ENCODE measurements at places on chromosomes 11 and 22. TPM values are rescaled to one million over a fixed set of nuclear protein-coding genes. Genes with fewer than 3 reads are reported as not detected.

DNA sequence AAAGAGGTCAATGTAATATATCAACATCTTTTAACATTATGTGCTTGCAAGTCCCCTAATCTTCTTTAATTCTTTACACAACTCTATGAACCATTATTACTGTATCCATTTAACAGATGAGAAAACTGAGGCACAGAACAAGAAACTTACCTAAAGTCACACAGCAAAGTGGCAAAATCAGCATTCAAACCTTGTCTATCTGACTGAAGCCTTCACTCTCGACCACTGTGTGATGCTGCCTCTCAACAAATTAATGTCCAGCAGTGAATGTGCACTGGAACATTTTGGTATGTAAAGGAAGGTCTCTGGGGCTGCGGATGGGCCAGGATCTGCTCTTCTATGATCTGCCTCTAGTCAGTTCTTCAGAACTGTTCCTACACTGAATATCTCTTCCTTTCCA lies 42.1 kb downstream of the PRCP start:
- DNase-seq: no peak

The P2RY6 gene
- not detected for total RNA-seq

DNA sequence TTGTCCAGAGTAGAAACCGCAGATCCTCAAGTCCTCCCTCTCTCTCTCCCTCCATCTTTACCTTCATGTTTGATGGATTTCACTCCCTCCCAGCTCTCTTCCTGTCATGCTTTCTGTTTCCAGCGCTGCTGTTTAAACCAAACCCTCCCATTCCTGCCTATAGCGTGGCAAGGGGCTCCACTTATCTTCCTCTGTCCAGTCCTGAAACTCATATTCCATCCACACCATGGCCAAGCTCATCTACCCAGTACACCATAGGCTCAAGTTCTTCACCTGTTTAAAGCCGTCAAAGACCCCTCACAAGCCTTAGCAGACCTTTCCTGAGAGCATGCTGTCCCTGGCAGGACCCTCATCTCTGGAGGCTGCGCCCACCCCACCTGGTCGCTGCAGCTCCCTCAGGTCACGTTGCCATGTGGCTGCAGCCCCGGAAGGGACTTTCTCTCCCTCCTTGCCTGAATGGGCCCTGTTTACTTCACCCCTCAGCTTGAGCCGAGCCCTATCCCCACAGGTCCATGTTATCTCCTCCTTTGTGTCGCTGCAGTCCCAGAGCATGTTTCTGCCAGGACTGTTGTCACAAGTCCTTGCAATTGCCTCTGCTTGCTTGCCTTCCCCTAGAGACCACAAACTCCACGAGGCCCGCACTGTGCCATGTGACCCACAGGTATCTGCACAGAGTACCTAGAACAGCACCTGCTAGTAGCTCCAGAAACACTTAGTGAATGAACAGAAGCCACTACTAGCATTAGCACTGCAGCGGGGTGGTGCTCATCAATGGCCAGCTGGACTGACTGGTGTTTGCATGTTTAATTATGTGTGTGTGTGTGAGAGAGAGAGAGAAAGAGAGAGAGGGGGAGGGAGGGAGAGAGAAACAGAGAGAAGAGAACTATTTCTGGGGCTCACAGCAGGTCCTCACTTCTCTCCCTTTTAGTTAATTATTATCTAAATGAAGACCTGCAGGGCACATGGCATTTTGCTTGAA lies 149.4 kb upstream of the SNX19 start:
- no peak for DNase-seq

DNA sequence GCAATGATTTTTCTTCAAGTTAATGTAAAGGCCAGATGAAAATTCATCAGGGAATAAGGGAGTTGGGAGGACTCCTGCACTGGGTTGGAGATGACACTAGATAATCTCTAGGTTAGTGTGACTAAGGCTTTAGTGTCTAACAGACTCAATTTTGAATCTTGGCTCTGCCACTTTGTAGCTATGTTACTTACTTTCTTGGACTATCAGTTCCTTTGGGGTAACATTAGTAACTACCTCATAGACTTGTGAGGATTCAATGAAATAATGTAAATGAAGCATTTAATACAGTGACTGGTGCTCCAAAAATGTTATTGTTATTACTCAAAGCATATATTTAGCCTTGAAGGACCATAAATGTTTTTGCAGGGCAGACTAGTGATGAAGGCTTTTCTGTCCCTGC lies 9.6 kb upstream of the CCDC89 start:
- DNase-seq: no peak

The FAT3 gene
- not detected for total RNA-seq

The OAF gene
- 1.9 TPM for total RNA-seq

The MUC6 gene
- total RNA-seq: not detected

The APOL5 gene
- not detected for total RNA-seq

GRCh38 chr11:123125169-123125568 lies 63.2 kb upstream of the HSPA8 start:
- DNase-seq: no peak

The CRYBB2 gene
- total RNA-seq: not detected

The CCDC81 gene
- 2.8 TPM for total RNA-seq

- no peak for DNase-seq
Measured at GRCh38 chr11:32940865-32941264, 48.3 kb downstream of the QSER1 start.

- DNase-seq: no peak
Measured at GRCh38 chr11:110891411-110891810, 179.2 kb upstream of the ARHGAP20 start.

GRCh38 chr22:30591191-30591587 lies 521 bp downstream of the PES1 start:
- DNase-seq: no peak

DNA sequence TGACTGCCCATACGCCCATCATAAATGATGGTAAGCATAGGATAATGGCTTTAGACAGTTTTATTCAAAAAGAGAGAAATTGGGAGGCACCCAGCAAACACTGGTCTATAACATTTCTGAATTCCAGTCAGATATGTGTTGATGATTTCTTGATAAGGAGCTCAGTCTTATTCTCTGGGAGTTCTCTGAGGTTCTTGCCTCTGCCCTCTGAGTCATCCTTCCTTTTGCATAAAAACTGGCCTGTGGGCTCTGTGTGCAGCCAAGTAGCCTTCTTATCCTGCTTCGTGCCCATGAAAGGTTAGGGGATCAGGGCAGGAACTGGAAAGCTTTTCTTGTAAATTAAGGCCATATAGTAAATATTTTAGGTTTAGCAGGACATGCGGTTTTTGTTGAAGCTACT lies 48.9 kb downstream of the FAR1 start:
- DNase-seq: no peak

The RAB3IL1 gene
- not detected for total RNA-seq

DNA sequence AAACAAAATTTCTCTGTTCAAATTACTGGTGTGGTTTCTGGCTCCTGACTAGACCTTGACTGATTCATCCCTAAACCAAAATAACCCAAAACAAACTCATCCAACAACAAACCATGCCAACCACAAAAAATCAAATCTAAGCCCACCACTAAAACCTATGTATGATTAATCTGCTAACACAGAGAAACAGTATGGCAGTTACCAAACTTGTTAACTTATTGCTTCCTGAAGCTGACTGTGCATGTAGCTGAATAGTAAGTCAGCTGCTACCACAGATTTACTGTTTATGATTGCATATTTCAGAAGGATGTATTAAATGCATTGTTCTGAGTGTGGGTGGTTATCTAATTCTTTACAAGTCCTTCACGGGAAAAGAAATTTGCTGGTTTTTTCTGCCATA lies 231.1 kb downstream of the SWAP70 start:
- DNase-seq: no peak

The UCP3 gene
- total RNA-seq: 5.2 TPM

The DCUN1D5 gene
- total RNA-seq: 78.4 TPM

- no peak for DNase-seq
Measured at GRCh38 chr22:22235558-22235957, 9.0 kb upstream of the VPREB1 start.

- no peak for DNase-seq
Measured at GRCh38 chr11:113947994-113948393, 26.9 kb upstream of the HTR3A start.

- DNase-seq: no peak
Measured at GRCh38 chr11:112440518-112440917, 179.9 kb upstream of the PLET1 start.

The TLCD5 gene
- 0.26 TPM for total RNA-seq
